Gastroesophageal sphincter (tissue), 4 donors: ENCODE measurements at places on chromosomes 1 and 21.

GRCh38 chr1:169493251-169493650 is 7.5 kb upstream of the SLC19A2 start:
- no peak for ATAC-seq

- no peak for ATAC-seq
These were observed 8.0 kb downstream of the RGS4 start for GRCh38 chr1:163076981-163077761.

DNA sequence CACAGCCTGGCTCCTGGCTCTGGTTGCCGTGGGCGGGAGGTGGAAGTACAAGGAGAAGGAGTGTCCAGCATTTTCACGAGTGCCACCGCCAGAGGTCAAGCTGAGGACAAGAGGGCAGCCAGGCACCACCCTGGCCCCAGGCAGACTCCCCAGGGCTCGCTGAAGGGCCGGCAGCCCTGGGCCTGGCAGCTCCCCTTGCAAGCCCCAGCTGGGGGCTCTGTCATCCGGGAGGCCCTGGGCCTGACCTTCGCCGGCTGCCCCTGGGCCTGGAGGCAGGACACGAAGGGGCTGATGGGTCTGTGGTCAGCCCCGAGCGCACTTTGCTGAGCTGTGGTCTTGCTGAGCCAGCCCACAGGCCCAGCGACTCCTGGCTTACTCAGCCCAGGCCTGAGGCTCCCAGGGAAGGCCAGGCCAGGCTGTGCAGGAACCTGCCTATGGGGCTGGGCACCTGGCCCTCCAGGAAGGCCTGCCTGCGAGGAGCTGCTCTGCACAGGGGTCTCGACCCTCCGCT is 74.8 kb downstream of the MORN1 start:
- no peak for ATAC-seq

- no peak for ATAC-seq
These were observed 172.5 kb downstream of the DYRK1A start for GRCh38 chr21:37538971-37539590.

GRCh38 chr1:43372172-43372571 is 4.4 kb upstream of the ELOVL1 start:
- ATAC-seq, result no peak

GRCh38 chr1:209790286-209791193 is 6.2 kb upstream of the C1orf74 start:
- ATAC-seq, result no peak

DNA sequence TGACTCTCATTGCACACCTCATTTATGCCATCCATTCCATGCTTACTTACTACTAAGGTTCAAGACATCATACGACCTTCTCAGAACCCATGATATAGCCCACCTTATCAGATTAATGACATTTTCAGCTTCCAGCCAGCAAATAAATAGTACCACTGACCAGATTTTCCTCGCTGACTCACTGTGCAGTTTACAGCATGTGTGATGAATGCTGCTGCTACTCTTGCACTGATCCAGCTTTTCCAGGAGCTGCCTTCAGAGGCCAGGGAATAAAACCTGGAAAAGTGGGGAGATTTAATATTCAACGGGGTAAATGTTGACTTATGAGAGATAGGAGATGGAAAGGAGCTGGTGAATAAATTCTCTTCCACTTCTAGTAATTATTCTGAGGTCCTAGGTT is 247.1 kb downstream of the COL11A1 start:
- ATAC-seq, result no peak

- no peak for ATAC-seq
These were observed 4.1 kb downstream of the PYCR2 start for GRCh38 chr1:225919906-225920305.

DNA sequence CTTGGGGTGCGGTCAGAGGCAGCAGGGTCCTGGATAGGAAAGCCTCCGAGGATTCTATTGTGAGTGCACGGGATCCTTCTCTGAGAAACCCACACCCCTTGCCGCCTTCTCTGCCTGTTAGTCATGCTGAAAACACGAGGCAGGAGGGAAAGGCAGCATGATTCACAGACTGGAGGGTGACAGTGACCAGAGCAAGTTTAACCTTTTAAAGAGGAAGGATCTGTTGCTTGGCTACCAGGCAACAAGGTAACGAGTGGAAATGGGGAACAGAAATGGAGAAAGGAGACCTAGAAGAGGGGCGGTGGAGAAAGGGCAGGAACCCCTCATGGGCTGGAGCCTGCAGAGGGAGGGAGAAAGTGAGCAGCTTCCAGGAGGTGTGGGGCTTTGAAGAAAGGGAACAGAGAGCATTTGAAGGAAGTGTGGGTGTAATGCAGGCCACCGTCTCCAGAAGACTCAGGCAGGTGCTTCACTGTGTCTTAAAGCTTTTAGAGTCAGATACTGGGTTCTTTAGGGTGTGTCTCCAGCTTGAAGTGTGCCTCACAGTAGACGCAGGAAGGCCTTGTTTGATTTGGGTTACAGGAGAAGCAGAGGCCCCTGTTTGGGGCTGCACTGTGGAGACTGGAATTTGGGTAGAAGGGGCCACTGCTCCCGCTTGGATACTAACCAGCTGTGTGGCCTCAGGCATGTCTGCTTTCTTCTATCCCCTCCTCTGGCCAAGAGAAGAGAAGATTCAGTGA is 19.1 kb downstream of the OPTC start:
- peak; percentile 83 for ATAC-seq

DNA sequence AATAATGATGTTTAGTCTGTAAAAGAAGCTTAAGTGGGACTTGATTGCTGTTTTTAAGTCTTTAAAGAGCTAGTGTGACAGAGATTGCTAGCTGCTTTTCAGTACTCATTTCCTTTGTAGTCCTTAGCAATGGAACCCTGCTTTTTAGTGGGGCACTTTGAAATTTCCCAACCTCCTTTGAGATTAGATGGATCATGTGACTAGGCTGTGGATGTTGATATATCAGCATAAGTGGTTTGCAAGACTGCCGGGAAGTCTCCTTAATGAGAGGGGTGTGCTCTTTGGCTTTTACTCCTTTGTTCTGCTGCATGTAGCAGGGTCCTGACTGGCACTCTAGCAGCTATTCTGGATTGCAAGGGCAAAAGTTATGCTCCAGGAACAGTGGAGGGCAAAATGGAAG is 11.2 kb upstream of the RCOR3 start:
- no peak for ATAC-seq
